ENCODE measurements at places on chromosomes 16 and 17.

- DNase-seq = no peak
Measured at GRCh38 chr16:80883159-80883642, 78.8 kb upstream of the CDYL2 start.

- no peak for DNase-seq
Measured at GRCh38 chr17:58665946-58666857, 25.6 kb downstream of the TEX14 start.

GRCh38 chr17:47686276-47686635, 7.7 kb upstream of the TBKBP1 start:
- no peak for DNase-seq

DNA sequence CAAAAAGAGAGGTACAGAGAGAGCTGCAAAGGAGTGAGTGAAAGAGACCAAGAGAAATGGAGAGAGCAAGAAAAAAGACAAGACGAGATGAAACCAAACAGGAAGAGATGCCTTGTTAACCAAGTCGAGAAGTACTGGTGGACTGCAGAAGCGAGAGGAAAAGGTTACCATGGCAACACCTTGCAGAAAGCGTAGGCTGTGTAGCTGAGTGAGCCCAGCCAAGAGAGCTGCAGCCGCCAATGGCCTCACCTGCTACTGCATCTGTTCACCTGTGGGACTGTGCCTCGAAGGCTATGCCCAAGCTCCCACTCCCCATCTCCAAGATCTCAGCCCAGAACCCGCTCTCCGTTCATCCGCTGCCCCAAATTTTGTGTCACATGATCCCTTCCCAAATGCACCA, 161.3 kb downstream of the SLC39A11 start:
- DNase-seq = no peak

GRCh38 chr17:67059372-67059771, 15.0 kb downstream of the CACNG1 start:
- peak; percentile 69 for DNase-seq

DNA sequence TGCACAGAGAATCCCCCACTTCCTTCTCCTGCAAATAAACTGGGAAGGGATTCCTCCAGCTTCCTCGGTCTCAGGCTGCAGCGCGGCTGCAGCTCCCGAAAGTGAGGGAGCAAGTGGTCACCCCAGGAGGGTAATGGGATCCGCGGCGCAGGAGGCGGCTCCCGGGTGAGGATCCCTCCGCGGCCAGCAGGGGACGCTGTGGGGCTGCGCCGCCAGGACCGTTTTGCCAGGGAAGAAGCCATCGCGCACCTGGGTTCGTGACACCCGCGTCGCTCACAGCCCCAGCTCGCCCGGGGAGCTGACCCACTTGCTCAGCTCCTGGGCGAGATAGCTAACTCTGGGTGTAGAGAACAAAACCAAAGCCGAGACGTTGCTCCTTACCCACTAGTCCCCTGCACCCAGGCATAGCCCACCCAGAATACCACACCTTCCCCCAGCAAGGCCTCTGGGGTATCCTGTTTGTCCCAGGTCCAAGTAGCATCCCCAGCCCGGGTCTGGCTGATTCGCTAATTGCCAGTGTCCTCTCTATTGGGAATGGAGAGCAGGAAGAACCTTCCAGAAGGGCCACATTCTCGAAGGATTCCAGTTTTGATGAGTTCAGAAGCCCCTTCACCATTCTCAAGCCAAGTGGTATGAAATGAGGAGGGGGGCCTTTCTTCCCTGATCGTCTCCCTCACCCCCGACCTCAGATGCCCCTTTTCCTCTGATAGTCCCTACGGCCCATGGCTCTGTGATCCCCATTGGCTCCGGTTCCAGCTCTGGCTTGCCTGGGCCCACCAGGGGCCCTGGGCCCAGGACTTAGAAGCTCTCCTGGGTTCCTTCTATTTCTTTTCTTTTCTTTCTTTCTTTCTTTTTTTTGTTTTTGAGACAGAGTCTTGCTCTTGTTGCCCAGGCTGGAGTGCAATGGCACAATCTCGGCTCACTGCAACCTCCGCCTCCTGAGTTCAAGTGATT, 14.1 kb downstream of the CYGB start:
- DNase-seq = no peak
